Foreskin fibroblast (primary cell): ENCODE measurements at places on chromosomes 16 and 17.

GRCh38 chr17:70120425-70120824 lies 45.4 kb downstream of the KCNJ16 start:
- DNase-seq: no peak

GRCh38 chr16:23564575-23565363 lies 7.2 kb downstream of the UBFD1 start:
- DNase-seq: no peak

DNA sequence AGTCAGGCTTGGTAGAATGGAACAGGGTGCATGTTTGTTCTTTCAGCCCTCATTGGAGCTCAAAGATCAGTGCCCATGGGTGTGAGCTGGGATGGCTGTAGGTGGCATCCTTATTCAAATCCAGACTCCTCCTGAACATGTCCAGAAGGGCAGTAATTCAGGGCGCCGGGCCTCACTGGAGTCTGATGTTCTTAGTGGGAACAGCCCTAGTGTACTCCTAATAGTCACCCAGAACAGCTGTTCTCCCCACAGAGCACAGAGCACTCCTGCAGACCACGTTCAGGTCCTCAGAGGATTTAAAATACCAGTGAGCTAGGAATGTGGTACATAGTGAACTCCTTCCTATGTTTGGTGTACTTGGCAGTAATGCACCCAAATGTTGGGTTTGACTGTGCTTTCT lies 96.2 kb downstream of the BANP start:
- DNase-seq: no peak

DNA sequence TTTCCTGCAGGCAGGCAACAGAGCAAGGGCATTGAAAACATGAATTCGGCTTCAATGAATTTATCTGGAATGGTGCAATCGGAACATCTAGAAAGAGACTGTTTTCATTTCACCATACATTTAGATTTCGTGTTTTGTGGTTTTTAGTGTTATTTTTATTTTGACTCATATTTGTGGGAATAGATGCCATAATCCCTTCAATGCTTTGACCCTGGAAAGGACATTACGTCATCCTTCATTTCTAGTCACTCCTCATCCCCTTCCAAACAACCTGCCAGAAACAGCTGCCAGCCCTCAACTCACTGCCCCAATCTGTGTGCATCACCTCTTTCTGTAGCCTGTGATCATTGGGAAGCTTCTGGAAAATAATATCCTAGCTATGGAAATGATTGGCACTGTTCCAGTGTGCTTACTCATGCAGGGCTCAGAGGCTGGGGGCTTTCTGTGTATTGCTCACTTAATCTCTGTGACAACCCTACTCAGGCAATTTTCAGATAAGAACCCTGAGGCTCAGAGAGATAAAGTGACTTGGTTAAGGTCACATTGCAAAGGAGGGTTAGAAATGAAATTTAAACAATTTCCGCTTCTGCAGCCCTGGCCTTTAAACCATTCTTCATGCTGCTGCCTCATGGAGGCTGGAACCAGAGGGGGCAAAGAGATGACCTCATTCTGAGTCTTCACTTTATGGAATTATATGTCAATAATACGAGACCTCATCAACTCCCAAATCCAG lies 9.5 kb upstream of the KSR1 start:
- peak; percentile 88 for DNase-seq

- peak; percentile 56 for DNase-seq
Observed at GRCh38 chr16:75754141-75754540, 27.9 kb upstream of the CPHXL start.

DNA sequence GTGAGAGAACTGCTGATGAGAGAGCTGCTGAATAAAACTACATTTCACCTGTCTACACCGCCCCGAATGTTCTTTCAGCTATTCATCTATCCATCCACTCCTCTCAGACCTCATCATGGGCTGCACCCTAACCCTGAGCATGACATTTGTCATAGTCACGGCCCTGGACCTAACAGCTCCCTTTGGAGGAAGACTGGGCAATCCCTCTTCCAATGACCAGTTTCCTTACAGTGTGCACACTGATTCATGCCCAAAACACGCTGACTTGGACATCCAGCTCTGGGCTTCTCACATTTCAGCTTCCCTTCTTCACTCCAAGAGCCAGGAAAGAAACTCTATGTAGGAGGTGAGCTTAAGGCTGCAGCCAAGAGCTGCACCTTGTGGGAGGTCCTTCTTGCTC lies 41.8 kb upstream of the ARL4D start:
- peak; percentile 90 for DNase-seq

DNA sequence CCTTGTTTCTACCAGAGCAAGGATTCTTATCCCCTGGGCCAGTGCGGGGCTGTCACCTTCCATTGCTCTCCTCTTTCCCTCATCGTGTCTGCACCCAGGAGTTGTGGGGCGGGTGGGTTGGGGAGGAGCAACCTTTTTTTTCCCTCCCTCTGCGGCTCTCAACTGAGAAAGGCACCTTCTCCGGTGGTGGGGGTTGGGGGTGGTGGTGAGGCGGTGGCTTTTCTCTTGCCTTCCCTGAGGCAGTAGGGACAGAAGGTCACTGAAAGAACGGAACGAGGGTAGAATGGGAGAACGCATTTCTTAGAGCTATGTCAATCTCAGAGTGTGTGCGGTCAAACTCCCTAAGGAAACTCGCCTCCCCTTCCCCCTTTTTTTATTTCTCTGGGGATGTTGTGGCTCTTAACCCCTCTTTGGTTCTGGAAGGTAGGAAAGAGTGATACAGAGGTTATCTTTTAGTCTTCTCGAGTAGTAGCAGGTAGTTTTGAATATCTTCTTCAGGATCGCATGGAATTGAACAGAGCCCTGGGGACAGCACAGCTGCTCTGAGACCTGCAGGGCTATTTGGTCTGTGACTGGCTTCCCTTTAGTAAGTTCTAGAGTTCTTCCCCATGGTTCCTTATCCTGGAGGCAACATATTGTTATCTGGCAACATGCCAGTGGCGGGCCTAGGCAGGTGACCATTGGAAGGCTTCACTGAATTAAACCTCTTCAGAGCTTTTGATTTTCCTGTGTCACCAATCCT lies 994 bp downstream of the CLTC start:
- no peak for DNase-seq

GRCh38 chr17:28357901-28358197 lies 522 bp upstream of the POLDIP2 start:
- no peak for DNase-seq

GRCh38 chr17:71440513-71440912 lies 680.3 kb upstream of the SOX9 start:
- DNase-seq: peak; percentile 29

DNA sequence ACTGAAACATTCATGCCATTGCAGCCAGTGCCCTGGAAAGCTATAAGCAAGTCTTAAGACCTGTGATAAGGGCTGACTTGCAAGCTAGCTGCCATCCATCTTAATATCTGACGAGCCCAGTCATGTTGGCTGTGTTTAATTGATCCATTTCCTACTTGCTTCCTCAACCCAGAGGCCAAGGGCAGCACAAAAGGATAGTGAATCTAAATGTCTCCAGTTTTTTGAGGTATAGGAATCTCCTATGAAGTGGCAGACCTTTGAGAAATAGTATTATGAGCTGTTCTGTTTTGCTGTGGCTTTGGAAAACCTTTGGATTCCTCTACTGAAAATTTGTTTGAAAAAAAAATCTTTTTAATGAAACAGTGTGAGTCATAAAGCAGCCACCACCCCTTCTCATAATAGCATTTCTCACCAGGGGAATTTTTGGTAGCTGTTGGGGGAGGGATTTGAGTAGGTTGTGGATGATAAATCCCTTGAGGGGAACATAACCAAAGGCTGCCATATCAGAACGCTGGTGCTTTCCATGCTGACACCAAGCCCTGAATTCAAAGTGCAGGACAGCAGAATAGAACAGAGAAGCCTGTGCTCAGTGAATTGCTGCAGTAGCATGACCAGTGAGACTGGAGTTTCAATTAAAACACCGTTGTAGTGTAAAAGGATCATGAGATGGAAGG lies 12.9 kb downstream of the ZNRF1 start:
- DNase-seq: peak; percentile 80

- no peak for DNase-seq
Observed at GRCh38 chr17:68732301-68732749, 131.2 kb upstream of the FAM20A start.

DNA sequence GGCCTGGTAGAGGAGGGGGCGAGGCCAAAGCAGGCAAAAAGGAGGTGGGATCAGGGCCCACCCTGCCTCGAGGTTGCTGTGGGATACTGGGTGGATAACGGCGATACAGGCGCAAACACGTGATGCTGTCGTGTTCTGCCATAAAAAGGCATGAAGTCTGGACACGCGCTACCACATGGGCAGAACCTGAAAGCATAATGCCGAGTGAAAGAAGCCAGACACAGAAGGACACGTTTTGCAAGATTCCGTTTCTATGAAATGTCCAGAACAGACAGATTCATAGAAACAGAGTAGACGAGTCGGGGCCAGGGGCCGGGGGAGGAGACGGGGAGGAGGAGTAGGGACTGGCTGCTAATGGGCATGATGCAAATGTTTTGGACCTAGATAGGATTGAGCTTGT lies 43.5 kb downstream of the ZDHHC7 start:
- no peak for DNase-seq

GRCh38 chr16:4641895-4642294 lies 17.3 kb downstream of the MGRN1 start:
- no peak for DNase-seq

DNA sequence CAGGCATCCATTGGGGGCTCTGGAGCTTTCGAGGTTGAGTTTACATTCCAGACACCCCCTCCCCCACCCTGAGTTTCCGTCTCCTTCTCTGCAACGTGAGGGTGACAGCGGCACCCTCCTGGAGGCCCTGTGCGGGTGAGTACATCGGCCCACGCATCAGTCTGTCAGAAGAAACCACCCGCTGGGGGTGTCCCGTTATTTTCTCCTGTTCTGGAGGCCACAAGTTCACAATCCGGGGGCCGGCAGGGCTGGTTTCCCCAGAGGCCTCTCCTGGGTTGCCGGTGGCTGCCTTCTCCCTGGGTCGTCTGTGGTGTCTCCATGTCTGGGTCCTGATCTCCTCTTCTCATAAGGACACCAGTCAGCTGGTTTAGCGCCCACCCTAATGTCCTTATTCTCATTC lies 35.7 kb downstream of the GSE1 start:
- no peak for DNase-seq

GRCh38 chr16:709566-710499 lies 4.2 kb upstream of the FBXL16 start:
- DNase-seq: peak; percentile 78

DNA sequence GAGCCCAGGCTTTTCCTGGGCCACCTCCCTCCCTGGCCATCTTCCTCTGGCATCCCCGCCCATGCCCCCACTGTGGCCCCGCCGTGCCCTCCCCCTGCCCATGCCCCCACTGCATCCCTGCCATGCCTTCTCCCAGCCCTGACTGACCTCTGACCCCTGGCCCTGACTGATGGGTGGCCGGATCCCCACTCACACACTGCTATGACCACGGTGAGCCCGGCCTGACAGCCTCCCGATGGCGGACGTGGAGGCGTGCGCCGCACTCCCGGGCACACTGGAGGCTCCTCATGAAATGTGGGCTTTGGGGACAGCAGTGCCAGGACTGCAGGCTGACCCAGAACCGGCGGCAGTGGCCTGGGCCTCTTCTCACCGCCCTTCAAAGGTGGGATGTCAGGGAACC lies 10.6 kb upstream of the C1QTNF8 start:
- DNase-seq: no peak

DNA sequence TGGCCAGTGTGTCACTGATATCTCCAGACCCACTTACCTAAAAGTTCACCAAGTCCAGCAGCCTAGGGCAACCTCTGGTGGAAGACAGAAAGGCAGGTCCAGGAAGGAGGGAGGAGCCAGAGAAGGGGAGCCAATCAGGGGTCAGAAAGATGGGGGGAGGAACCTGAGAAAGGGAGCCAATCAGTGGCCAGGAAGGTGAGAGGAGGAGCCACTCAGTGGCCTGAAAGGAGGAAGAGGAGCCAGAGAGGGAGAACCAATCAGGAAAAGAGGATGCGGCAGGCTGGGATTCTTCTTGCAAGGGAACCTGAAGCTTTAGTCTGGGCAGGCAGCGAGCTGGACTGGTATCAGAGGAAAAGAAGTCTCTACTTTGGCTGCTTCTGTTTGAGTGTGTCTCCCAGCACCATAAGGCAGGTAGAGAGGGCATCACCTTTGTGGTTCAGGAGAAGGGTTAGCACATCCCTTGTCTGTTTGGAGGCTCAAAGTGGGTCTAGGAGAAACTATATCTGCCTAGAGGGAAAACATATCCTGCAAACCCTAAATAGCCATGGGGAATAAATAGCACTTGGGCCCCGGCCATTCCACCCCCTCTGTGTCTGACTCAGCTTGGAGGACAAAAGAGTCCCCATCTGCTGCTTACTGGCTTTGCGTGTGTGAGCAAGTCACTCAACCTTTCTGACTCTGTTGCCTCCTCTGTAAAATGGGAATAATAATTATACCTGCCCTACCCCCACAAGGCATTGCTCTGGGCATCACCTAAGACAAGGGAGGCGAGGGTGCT lies 43.4 kb upstream of the CRHR1 start:
- DNase-seq: no peak

- no peak for DNase-seq
Observed at GRCh38 chr17:45308840-45309239, 8.0 kb downstream of the MAP3K14 start.

- no peak for DNase-seq
Observed at GRCh38 chr16:53915452-53916160, 211.7 kb downstream of the FTO start.

DNA sequence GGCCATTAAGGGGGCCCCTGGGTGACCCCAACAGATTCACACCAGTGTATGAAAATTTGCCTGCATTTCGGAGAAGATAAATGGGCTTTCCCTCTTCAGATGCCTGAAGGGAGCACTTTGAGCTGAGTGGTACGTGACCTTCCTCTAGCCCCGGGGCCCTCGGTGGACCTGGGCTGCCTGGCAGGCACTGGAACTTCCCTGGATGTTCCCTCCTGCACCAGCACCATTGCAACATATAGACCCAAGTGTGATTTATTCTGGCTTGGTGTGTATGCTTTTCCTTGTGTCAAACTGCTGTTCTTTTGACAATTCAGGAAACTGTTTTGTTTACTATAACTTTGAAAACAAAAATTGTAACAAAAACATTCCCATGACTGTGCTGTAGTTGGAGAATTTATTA lies 93.8 kb downstream of the TNFRSF13B start:
- no peak for DNase-seq

- no peak for DNase-seq
Observed at GRCh38 chr17:62690168-62690897, 62.9 kb downstream of the MRC2 start.

- DNase-seq: no peak
Observed at GRCh38 chr16:20803561-20804214, 2.6 kb downstream of the ERI2 start.

DNA sequence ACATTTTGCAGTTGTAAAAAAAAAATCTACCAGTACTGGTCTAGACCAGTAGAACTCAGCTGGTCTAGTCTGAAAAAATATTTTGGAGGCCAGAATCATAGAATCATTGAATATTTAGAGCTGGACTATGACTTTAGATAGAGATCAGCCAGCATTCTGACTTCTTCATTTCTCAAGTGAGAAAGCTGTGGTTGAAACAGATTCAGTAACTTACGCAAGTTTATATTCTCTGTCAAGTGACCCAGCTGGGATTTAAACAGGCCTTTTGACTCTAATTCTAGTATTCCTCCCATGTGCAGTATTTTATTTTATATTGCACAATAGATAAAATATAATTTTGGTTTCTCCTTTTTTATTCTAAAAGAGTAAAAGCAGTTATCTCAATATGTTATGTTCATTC lies 4.9 kb downstream of the TNRC6A start:
- no peak for DNase-seq
